ENCODE measurements at places on chromosomes 6 and 20.

DNA sequence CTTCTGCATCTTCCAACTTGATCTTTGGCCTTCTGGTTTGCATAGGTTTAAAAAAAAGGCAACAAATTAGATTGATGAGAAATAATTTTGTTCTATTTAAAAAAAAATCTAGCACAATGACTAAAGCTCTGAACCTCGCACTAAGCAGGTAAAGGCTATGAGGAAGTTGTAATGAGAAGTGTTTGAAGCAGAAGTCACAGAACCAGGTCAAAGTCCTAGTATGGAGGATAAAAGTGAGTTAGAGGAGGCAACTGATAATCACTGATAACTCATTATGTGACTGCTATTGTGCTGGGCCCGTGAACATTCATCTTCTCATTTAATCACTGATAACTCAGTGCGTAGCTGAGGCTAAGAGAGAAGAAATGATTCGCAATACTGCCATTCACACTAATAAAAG is 46.1 kb upstream of the GFRAL start:
- DNase-seq = no peak

DNA sequence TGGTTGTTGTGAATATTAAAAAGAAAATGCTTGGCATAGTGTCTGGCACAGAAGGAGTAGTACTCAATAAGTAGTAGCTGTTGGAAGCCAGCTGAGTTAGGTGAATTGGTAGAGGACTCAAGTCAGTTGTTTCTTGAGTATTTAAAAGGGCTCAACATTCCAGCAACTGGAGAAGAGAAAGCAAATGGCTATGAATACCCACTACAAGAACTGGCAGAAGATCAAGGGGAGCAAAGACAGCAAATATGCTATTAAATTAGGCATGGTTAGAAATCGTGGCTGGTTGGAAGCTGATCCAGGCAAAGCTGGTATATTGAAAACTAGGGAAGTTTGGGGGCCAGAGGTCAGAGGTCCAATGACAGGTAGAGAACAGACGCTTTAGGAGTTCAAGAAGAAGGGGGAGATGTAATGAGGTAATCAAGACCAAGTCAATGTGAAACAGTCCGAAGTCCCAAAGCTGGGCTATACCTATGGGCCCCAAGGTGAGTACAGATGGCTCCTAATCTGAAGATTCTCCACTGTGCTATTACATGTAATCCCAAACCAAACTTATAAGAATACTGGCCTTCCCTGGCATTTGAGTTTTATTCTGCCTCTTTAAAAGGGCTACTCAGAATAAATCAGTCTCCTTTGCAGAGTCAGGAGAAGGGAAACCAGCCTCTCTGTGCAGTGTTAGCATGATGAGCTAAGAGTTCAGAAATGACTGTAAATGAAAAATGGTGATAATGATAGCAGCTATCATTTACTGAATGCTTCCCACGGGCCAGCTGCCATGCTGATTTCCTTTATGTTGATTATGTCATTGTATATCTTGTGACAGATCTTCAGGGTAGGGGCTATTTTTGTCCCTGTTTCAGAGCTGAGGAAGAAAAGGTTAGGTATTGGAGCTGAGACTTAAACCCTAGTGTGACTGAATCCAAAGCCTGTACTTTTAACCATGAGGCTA is 122.3 kb downstream of the ANKS1A start:
- DNase-seq = no peak

DNA sequence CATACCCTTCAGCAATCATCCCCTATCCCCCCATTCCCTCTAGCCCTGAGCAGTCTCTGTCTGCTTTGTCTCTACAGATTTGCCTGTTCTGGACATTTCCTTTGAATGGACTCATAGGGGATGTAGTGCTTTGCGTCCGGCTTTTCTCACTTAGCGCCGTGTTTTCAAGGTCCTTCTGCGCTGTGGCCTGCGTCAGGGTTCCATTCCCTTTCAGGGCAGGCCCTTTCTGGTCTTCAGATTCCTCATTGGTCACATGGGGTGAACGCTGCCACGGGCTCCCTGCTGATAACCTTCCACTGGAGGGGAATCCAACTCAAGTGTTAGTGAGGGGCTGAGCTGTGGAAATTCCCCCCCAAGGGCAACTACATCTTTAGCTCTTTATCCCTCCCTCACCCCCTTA is 36.4 kb upstream of the APCDD1L start:
- no peak for DNase-seq

DNA sequence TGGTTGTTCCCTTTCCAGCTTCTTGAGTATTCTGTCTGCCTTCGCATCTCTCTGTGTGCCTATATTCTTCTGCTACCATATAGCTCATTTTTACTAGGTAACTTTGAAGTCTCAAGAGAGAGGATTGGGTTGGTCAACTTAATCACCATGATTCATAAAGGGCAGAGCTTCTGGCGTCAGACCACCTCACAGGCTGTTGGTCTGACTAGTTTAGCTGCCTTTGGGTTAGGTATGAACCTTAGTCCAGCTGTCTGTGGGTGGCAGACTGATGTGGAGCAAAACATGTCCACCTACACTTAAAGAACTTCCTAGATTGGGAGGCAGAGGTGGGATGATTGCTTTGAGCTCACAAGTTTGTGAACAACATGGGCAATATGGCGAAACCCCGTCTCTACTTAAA is 192.2 kb upstream of the SGK1 start:
- DNase-seq = no peak

DNA sequence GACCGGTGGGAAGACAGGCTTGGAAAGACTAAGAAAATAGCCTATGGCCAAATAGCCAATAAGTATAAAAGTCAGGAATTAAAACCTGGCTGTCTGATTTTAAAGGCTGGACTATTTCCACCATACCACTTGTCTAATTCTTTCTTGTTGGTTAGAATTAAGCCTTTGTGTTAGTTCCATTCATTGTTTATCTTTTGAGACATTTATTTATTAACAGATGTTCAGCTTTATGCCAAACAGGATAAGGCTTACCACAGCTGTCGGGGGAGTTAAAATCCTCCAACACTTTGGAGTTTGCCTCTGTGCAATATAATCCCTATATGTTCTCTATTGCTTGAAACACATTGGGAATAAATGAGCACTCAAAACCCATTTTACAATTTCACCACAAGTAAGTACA is 208.3 kb downstream of the TMEM200A start:
- no peak for DNase-seq

GRCh38 chr6:45990162-45990561 is 25.5 kb downstream of the CLIC5 start:
- no peak for DNase-seq

- no peak for DNase-seq
Measured at GRCh38 chr6:25309886-25310285, 30.7 kb downstream of the CARMIL1 start.

DNA sequence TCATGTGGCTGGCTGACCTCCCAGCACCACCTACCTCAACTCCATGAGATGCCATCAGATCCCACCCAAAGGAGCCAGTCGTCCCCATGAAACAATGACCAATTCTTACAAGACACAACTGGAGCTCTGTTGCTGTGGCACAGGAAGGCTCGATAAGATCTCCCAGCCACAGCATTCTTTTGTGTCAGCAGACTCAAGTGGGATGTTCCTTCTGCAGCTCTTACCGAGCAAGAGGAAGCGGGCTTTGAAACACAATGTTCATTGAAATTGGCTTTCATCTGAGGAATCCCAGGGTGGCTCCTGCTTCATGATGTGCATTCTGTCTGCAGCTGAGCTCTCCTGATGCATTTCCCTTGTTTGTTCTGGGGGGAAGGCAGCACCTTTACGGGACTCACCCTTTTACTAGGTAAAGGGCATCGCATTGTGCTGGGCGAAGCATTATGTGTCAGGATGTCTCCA is 222.0 kb upstream of the SGK1 start:
- DNase-seq = peak; percentile 42

DNA sequence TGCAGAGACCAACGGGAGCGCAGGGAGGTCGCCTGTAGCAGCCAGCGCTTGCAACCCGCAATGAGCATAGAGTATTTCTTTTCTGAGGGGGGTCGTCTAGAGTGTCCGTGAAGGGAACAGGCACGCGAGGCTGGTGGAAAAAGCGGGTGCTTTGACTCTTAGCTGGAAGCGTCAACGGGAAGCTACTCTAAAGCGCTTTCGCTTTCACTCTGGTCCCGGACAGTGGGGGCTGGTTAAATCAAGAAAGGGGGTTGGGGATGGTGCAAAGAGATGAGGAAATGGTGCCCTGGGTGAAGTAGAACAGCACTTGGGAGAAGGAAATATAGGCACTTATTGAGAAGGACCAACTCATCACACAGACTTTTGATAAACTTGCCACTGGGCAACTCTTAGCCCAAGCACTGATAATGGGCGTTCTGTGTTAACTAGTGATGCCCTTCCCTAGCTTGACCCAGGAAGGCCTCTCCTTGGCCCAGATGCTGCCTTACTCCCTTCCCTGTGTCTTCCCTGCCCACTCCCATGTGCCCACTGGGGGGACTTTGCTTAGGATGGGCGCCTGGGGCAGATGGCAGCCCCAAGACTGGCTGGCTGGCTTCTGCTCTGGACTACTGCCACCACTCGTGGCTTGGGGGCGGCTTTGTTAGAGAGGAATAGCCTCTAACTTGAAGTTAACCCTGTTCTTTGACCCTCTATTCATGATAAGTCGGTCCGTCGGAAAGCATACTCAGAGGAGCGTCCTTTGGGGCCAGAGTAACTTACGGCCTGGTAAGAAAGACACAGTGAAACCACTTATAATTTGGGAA is 585 bp downstream of the PSMB9 start:
- DNase-seq = peak; percentile 37

DNA sequence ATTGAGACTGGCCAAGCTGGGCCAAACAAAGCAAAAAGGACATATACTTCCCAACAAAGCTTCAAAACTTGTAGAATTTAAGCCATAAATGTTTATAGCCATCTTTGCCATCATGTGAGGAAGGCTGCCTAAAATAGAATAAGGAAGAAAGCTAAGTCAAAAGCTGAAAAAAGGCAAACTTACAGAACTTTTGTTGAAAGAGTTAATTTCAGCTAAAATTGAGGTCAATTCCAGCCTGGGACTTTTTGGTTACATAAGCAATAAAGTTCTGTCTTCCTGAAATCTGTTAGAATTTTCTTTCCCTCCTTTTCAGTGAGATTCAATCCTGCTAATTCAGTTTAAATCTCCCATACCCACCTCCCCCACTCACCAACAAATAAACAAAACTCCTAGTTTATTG is 227.9 kb upstream of the MARCKS start:
- no peak for DNase-seq

GRCh38 chr6:131861381-131861780 is 53.6 kb downstream of the ENPP1 start:
- no peak for DNase-seq

- no peak for DNase-seq
Measured at GRCh38 chr6:47245745-47246371, 63.8 kb downstream of the TNFRSF21 start.

DNA sequence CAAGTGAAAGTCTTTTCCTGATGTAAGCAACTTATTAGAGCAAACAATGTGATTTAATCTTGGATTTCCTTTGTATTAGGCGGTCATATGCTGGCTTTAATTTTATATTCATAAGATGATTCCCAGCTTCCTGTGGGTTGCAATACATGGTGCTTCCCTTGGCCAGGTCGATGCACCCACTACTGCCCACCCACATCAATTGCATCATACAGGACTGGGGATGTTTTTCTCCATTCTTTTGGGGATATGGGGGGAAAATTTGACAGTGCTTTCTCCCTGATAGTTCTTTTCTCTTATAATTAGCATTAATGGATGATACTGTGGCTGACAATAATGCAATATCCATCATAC is 187.6 kb downstream of the JARID2 start:
- no peak for DNase-seq

DNA sequence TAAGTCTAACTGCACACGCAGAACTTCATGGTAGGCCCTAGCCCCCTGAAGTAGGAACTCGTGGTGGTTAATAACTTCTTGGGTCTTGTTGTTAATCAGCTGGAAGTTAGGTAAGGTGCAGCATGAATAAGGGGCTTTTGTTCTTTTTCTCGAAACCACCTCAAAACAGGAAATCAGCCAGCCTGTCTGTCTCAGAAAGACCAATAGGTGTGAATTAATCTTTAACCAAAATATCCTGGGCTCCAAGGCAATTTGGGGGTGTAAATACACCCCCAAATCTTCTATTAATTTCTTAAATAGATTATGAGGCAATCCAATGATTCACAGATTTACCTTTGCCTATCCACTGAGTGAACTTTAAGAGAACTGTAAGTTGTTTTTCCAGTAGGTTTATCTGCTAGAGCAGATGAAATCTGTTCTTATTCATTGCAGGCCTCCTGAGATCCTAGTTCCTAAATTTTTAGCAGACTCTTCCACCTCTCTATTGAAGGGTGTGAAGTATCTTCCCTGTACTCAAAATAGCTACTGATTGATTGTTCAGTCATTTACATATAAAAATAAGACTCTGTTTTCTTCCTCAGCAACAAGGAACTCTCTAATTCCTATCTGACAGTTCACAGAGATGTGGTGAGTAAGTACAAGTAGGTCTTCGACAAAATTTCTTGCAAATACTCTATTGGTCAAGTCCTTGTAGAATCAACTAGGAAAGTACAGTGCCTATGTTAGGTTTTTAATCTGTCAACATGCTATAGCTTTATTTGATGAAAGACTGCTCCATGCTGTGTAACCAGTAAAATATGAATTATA is 427.1 kb upstream of the NOX3 start:
- no peak for DNase-seq

- DNase-seq = peak; percentile 84
Measured at GRCh38 chr6:156780102-156780641, 3.0 kb downstream of the ARID1B start.

DNA sequence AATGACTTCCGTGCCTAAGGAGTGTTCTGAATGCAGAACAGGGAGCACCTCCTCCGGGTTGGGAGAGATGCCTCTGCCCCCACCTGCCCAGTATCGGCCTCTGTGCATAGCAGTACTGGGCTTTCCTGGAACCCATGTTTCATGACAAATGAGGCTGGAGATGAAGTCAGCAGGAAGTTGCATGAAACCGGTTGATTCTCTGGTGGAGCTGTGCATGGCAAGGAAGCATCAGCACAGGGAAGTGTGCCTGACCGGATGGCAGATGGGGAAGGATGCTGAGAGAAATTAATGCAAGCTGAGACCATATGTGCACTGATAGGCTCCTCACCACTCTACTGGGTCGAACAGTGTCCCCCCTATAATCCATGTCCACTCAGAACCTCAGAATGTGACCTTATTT is 155.5 kb downstream of the CDH26 start:
- DNase-seq = no peak

DNA sequence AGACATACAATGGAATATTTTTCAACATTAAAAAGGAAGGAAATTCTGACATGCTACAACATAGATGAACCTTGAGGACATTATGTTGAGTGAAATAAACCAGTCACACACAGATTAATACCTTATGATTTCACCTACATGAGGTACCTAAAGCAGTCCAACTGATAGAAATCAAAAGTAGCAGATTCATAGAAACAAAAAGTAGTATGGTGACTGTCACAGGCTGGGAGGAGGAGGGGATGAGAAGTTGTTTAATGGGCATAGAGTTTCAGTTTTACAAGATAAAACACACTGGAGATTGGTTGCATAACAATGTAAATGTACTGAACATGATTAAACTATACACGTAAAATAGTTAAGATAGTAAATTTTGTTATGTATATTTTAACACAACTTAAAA is 48.5 kb upstream of the OLIG3 start:
- no peak for DNase-seq

Data from T-helper 1 cell (primary cell).